ENCODE measurements at places on chromosomes 2 and 18.

- no peak for DNase-seq
Measured at GRCh38 chr18:2390158-2390557, 181.1 kb downstream of the METTL4 start.

GRCh38 chr2:48248251-48248933 lies 281.6 kb upstream of the STON1 start:
- no peak for DNase-seq

GRCh38 chr2:181991171-181991885 lies 5.7 kb downstream of the PPP1R1C start:
- peak; percentile 12 for DNase-seq

- DNase-seq: no peak
Measured at GRCh38 chr2:16238786-16239185, 298.4 kb downstream of the MYCN start.

GRCh38 chr2:8643250-8643995 lies 38.4 kb upstream of the ID2 start:
- no peak for DNase-seq

GRCh38 chr2:122843503-122843902 lies 1088.1 kb downstream of the TSN start:
- DNase-seq: no peak

DNA sequence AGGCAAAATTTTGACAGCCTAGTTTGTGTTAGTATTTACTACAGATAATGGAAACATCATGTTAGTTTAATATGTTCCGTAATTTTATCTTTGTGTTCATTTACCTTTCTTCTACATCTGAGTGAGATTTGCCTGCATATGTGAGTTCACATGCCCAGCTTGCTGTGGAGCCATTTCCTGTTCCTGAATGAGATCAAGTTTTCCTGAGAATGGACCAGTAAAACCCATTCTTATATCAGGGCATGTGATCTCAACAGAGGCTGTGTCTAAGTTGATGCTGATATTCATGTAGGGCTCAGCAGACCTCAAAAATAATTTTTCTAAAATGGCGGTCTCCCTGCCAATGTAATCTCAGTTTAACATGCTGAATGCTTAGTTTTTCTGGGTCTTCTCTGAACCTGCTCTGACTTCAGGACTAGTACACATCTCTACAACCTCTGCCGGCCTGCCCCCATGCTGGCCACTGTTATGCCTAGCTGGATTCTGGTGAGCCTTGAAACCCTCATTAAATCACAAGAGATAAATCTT lies 1.0 kb downstream of the IL1A start:
- no peak for DNase-seq

GRCh38 chr2:240896871-240897692 lies 1.1 kb upstream of the MAB21L4 start:
- peak; percentile 77 for DNase-seq

GRCh38 chr2:4152051-4152450 lies 448.7 kb downstream of the DCDC2C start:
- DNase-seq: no peak

GRCh38 chr18:69651243-69651642 lies 250.6 kb downstream of the DOK6 start:
- DNase-seq: no peak

GRCh38 chr2:18922276-18922675 lies 332.9 kb upstream of the NT5C1B start:
- no peak for DNase-seq

- DNase-seq: peak; percentile 6
Measured at GRCh38 chr2:153163055-153163454, 315.5 kb downstream of the RPRM start.

DNA sequence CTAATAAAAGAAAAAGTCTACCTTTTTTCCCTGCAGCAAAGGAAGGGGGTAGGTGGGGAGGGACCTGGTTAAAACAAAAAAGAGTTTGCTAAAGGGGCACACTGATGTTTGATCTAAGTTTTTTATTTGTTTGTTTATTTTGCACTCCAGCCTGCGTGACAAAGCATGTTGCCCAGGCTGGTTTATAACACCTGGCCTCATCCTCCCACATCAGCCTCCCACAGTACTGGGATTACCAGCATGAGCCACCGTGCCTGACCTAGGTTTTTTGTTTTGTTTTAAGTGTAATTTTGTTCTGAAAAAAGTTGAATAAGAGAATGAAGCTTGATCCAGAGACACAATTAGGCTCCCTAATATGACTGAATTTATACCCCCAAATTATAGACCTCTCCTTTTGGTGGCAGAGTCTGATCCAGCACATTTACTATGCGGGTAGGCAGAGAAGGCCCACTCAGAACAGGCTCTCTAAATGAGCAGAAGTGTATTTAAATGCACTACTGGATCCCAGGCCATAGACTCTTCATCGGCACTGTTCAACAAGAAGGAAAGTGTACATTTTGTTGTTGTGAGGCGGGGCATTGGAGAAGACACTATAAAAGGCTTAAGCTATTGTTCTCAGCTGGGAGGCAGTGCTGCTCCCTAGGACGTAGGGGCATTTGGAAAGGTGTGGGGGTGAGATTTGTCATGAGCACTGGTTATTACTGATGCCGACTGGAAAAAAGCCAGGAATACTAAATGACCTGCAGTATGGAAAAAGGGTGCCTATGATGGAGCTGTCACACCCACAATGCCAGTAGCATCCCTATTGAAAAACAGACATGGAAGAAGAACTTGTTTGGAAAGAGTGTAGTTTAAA lies 32.4 kb downstream of the MRPS9 start:
- peak; percentile 65 for DNase-seq

DNA sequence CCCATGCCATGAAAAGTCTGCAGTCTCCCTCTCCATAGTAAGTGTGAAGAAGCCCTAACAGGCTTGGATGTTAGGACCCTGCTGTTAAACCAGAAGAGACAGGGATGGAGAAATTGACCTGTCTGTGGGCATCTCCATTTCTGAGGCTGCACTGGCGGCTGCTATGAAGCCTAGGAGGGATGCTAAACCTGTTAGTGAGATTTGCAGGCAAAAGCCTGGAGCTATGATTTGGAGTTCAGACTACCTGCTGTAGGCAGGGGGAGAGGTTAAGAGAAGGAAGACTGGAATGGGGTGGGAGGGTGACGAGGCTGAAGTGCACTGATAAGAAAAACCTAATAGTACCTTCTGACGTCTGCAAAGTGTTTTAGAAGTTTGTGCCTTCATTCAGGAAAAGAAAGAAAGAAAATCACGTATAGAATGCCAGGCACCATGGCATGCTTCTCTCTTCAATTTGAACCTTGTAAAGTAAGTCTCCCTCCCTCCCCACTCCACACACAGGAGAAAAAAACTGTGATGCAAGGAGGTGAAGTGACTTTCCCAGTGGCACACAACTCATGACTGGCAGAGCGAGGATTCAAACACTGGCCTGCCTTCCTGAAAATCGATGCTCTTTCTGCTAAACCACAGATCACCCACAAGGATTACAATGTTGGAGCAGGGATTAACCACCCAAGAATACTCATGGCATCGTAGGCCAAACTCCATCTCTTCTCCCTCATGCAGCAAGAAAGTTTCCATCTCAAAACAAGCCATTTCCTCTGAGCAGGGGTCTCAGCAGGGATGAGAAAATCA lies 98.5 kb upstream of the PKDCC start:
- DNase-seq: no peak

- no peak for DNase-seq
Measured at GRCh38 chr2:100390001-100390940, 27.2 kb downstream of the CHST10 start.

DNA sequence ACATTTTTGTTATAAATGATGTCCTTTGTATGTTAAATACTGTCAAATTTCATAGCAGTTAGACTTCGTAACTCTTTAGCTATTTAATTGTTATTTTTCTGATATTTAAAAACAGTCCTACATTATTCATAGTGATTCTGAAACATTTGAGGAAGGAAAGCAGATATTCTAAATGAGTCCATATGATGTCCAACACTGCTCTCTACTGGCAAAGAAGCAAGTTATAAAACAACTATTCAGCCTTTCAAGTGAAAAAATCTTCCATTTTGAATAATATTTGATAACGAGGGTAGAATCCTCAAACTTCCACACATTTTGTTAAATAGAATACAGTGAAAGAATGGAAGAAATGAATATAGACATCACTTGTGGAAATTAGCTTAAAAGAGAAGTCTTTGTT lies 220.8 kb downstream of the GULP1 start:
- peak; percentile 71 for DNase-seq

GRCh38 chr2:6785493-6785892 lies 80.2 kb downstream of the CMPK2 start:
- no peak for DNase-seq

DNA sequence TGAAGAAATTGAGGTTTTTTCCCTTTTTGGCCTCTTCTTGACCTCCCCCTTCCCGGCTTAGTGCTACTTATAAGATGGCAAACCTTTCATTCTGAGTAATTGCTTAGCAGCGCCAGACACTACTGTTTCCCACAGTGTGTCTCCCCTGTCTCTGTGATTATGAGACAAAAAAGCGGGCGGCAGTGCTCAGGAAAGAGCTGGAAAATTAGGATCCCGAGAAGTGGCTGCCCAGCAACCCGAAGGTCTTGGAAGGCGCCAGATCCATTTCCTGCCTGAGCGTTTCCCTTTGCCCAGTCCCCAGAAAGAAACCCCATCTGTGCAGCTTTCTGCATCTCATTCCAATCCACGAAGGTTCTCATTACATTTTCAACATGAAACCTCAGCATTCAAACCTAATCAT lies 191.9 kb upstream of the APCDD1 start:
- DNase-seq: no peak

DNA sequence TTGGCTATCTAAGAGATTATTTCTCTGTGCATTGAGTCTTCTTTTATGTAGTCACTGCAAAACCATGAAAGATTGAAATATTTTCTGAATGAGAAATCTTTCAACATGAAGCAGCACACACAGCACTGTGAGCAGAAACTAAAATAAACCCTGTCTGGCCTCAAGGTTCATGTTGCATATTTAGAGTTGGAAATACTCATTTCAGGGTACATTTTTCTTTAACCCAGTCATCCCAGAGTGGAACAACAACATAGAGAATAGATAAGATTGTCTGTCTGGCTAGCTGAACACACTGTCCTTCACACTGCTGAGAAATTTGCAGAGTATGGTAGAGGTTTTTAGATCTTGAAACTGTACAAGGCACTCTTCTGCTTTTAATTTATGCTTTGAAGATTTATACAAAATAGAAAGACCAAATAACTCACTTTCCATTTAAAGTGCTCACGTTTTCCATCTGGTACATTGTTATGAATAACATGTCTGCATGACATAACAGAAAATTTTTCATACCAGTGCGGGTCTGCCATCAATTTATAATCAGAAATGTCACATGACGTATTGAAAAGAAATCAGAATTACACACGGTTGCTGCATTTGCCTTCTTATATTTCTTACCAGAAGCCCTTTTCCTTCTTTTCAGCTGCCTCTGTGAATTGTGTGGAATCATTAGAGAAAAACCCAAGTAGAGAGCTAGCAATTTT lies 25.0 kb upstream of the FN1 start:
- no peak for DNase-seq

DNA sequence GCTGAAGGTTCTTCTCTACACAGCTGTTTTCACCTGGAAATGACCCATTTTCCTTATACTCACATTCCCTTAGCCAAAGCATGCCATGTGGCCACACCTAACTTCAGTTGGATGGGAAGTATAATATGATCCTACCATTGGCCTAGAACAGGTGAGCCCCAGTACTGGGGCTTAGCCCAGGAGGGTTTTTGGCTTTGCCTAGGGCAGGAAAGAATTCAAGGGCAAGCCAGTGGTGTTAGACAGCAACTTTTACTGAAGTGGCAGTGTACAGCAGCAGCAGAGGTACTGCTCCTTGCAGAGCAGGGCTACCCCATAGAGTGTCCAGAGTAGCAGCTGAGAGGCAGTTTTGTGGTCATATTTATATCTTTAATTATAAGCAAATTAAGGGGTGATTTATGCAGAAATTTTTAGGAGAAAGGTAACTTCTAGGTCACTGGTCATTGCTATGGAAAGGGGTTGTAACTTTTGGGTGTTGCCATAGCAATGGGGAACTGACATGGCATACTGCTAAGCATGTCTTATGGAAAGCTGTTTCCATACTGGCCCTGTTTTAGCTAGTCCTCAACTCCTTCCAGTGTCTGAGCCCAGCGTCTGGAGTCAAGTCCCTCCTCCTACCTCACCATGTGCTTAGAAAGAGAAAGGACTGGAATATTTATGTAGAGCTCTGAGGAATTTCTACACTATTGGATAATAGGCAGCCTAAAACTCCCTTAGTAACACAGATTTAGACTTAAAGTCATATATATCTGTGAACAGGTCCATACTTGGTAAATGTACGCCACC lies 109.0 kb upstream of the DTNA start:
- no peak for DNase-seq

DNA sequence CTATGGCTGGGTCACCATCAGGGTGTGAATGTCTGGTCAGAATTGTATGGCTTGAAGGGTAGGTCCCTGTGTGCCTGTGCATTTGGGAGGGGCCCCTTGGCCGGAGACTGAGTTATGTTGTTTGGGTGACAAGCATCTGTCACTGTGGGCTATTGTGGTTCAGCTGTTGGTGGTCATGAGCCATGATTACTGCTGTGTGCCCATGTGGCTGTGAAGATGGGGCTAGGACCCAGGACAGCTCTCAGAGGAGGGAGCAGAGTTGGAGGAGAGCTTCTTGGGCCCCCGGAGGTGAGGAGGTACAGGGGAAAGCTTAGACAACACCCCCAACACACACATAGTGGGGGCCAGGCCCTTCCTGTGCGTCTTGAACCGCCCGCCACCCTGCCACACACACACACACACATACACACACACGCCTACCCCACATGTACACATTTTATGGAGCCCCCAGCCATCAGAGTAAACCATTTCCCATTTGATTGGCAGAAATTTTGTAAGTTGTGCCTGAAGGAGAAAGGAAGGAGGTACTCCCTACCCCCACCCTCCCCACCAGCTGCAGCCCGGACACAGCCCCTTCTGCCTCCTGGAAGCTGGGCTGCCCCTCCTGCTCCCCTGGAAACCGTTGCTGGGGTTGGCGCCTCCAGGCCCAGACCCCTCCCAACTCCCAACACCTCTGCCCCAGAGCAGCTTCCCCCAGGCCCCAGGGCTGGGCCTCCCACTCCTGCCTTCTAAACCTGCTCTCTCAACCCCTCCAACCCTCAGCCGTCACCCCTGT lies 2.0 kb downstream of the GAREM2 start:
- no peak for DNase-seq

DNA sequence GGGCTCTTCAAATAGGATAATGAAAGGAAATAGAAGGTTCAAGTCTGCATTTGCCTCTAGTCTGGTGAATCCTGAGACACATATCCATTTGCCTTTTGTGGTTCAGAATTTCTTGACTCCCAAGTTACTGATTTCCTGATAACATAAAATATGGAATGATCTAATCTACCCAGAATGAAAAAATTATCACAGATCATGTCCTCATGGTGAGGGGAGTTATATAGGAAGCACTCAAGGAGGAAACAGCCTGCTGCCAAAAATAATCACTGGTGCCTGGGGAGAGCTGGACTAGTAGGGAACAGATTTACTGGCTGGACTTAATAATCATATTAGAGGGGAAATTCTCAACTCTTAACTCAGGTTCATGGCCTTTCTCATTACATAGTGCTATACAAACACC lies 95.5 kb upstream of the STK17B start:
- no peak for DNase-seq
